NCI-H146 (cell line): ENCODE measurements at places on chromosomes 5 and 9.

- no peak for DNase-seq
Observed at GRCh38 chr5:168916266-168916665, 337.1 kb upstream of the PANK3 start.

DNA sequence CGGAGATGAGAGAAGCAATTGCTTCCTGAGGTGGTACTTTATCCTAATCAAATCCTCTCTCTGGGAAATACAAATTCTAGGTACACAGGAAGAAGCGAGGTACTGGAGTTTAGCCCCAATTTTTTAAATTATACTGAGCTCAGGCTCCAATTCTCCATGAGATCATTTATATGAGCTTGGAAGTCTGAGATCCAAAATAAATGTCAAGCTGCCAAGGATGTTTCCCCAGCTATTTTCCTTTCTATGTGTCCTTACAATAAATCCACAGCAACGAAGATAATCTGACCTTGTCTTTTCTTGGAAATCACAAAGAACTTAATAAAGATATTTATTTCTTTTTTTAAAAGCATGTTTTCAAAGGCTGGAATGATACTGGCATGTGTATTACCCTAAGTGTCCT lies 597.3 kb downstream of the GABRG2 start:
- DNase-seq = no peak

- peak; percentile 46 for DNase-seq
Observed at GRCh38 chr9:75027187-75028107, 646 bp downstream of the CARNMT1 start.

GRCh38 chr9:130659699-130660248 lies 4.6 kb upstream of the PRDM12 start:
- DNase-seq = no peak

DNA sequence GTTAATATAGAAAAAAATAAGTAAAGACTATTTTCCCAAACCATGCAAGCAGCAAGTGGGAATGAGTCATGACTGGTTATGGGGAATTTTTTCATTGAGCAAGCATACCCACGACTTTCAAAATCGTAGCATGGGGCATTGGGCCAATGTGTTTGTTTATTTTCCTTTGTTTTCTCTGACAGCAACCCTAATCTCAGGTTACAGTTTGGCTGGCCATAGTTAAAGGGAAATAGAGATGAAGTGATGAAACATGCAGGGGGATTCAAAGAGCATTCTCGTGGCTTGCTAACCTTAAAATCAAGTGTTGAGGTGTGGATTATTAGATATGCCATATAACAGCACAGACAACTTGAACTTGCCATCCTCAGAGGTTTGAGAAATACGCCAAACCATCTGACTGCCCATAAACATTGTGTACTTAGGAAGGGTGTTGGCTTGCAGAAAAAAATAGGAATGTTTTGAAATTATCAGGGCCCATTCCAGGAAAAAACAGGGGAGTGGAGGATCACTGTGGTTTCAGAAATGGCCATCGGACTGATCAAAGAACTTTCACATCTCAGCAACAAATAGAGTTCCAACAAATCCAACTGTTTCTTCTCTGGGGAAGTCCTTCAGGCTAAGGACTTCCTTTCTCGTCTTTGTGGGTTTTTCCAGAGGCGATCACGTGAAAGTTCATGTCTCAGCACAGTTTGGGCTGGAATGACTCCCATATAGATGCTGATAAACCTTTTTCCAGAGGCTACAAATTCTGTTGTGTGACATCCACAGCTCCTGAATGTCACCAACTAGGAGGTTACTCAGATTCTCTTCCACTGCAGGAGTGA lies 259.1 kb downstream of the SYK start:
- DNase-seq = peak; percentile 24

DNA sequence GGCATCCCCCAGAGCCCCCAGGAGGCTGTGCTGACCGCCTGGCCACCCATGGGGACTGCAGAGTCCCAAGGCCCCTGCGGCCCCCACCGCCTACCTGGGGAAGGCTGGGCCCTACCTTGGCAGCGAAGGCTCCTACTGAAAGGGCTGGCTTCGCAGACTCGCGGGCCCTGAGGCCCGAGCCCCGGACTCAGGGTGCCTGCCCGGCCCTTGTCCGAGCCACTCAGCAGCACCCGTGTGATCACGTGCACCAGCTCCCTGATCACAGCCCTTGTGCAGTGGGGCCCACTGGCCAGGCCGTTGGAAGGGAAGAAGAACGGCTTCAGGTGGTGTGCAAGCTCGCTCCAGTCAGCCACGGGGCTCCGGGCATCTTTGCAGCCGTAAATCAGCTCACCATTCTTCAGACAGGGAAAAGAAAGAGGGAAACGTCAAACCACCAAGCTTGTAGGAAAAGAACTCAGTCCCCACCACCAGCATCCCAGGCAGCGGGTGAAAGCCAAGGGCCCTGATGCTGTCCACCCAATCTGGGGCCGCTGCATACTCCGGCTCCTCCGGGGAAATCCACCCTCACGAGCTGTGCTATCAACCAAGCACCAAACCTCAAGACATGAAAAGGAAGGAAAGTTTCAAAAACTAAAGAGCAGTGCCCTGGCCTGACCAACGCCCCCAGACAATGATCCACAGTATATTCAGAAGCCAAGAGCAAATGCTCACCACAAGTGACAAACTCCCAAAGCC lies 31.9 kb downstream of the IPPK start:
- no peak for DNase-seq

GRCh38 chr9:124266139-124266825 lies 8.5 kb downstream of the NEK6 start:
- no peak for DNase-seq

DNA sequence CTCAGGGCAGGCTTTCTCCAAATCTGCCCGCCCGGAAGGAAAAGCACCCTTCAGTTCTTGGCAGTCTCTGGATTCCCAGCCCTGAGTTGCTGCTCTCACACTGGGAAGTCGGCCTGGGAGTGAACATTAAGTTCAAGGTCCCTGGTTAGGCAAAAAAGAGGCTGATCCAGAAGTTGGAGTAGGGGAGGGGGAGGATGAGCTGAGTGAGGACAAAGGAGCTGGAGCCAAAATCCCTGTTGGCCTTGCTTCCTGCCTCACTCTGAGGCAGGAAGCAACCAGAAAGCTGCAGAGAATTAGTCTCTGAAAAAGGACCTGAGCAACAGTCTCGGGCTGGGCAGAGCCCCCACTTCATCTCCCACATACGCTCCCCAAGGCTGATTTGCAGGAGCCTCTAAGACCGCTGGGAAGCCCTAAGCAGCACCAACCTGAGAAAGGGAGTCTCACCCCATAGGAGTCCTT lies 15.0 kb upstream of the RPS14 start:
- no peak for DNase-seq

- no peak for DNase-seq
Observed at GRCh38 chr5:118863345-118863744, 125.0 kb downstream of the DTWD2 start.

DNA sequence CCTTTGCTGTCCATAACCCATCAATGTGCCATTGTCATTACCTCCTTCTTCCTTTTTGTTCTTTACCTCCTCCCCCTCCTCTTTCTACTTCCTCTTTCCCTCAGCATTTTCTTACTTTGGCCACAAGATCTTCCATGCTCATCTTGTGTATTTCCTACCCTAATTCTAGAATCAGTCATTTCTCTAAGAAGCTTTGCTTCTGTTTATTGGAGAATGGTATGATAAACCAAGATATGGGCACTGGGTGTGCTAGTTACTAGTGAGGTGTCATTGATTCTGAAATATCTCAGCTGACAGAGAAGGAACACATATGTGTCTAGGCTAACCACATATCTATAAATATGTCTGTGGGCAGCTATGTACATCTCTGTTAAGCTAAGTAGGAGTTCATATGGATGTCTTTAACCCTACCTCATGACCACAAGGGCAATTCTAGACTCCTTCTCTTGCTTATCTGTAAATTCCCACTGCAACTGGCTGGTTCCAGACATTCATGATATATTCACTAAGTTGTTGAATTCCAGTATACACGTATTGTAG lies 2051.3 kb upstream of the CDH9 start:
- no peak for DNase-seq

DNA sequence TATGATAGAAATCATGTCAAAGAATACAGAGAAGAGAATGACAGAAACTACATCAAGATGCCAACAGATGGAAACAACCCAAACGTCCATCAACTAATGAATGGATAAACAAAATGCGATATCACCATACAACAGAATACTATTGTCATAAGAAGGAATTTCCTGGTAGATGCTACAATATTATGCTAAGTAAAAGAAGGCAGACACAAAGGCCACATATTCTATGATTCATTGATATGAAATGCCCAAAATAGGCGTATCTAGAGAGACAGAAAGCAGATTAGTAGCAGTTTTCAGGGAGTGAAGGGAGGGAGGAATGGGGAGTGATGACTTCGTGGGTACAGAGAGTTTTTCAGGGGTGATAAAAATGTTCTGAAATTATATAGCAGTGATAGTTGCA lies 58.3 kb upstream of the AKNA start:
- DNase-seq = no peak

DNA sequence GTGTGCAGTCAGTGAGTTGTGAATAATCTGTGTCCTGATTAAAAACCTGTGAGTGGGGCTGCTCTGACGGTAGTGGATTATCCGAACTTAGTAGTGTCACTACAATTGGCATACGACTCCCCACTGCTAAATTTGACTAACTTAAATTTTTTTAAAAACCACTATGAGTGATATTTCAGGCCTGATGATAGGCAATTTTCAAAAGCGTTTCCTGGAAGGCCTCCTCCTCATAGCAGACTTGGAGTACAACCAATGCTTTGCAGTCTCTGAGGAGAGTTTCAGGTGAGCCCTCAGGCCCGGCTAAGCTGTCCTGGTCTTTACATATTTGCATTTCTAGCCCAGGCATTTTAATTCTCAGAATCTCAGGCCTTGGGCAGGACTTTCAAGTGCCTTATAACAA lies 10.8 kb downstream of the BTNL8 start:
- no peak for DNase-seq

DNA sequence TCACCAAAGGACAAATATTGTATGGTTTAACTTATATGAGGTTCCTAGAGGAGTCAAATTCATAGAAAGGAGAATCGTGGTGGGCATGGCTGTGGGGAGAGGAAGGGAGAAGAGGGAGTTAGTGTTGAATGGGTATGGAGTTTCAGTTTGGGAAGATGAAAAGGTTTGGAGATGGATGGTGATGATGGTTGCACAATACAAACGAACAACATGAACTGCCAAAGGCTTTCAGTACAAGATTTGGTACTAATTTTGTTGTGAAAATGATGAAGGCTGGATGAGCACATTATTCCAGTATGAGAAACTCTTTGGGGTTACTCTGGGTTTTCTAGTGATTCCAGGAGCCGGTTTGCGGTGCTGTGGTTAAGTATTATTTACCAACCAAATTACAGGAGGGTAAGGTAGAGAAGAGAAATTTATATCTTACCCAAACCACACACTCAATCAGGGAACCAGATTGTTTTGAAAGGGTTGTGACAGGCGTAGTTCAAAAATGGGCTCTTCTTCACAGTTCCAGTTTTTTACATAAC lies 112.0 kb upstream of the TBC1D2 start:
- no peak for DNase-seq

GRCh38 chr9:36400332-36401163 lies 479 bp upstream of the RNF38 start:
- DNase-seq = peak; percentile 95

DNA sequence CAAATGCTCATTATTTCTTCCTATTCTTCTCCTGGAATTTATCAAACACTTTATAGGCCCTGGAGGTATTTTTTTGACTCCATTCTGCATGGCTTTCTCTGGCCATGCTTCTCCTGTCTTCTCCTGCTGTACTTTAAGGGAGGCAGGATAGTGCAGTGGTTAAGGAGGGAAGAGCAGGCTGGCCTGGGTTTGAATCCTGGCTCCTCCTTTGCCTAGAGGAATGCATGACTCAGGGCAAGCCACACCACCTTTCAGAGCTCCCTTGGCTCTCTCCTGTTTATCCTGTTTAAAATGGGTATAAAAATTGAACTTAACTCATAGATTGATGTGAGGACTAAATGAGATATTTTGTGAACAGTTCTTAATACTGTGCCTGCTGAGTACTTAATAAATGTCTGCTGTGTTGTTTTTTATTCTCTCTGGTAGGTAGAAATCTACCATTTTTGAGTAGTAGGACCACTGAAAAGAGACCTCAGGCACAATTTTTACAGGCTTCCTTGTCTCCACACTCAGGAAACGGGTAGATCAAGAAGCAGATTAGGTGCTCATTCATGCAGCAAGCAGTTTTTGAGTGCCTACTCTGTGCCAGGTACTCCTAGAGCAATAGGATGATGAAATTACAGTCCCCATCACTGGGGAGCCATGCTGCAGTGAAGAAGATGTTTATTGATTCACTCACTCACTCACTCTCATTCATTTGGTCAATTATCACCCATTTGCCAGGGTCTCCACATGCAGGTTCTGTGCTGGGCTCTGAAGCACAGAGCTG lies 32.7 kb upstream of the ARAP3 start:
- DNase-seq = no peak

DNA sequence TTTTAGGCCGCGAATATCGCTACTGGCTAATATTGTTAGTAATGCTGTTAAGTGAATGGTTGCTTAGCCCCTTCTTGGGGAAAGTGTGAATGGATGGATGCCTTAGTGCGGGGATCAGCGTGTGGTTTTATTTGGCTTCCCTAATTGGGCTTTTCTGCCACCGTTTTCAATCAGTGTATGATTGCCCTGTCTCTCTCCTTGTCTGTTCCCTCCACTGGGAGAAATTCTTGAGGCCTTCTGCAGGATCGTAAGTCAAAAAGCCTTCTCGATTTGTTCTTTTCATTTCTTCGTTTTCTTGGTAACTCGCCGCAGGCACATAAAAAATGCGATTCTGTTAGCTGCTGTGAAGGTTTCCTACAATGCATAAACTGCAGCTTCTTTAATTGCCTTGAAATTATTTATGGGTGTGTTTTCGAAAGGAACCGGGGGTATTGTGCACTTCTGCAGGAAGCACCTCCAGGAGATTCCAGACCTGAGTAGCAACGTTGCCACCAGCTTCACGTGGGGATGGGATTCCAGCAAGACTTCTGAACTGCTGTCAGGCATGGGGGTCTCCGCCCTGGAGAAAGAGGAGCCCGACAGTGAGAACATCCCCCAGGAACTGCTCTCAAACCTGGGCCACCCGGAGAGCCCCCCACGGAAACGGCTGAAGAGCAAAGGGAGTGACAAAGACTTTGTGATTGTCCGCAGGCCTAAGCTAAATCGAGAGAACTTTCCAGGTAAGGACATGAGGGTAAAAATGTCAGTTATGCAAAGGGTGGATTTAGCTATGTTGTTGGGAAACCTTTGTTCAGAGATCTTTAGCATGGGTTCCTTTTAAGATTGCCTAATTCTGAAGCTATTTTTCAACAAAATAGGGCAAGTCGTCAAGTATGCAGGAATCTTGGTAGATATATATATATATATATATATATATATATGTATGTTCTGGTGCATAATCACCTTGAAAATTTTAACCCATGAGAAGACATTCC lies 700 bp downstream of the SKP2 start:
- peak; percentile 44 for DNase-seq

GRCh38 chr9:120377268-120378159 lies 202.5 kb downstream of the CDK5RAP2 start:
- no peak for DNase-seq

- no peak for DNase-seq
Observed at GRCh38 chr9:97310896-97311295, 3.4 kb downstream of the CCDC180 start.
